ENCODE measurements at places on chromosomes 7 and 10.

- no peak for DNase-seq
These were observed 289.0 kb downstream of the TNS3 start for GRCh38 chr7:47292832-47293309.

GRCh38 chr10:132848951-132849545 lies 63.1 kb upstream of the NKX6-2 start:
- no peak for DNase-seq

DNA sequence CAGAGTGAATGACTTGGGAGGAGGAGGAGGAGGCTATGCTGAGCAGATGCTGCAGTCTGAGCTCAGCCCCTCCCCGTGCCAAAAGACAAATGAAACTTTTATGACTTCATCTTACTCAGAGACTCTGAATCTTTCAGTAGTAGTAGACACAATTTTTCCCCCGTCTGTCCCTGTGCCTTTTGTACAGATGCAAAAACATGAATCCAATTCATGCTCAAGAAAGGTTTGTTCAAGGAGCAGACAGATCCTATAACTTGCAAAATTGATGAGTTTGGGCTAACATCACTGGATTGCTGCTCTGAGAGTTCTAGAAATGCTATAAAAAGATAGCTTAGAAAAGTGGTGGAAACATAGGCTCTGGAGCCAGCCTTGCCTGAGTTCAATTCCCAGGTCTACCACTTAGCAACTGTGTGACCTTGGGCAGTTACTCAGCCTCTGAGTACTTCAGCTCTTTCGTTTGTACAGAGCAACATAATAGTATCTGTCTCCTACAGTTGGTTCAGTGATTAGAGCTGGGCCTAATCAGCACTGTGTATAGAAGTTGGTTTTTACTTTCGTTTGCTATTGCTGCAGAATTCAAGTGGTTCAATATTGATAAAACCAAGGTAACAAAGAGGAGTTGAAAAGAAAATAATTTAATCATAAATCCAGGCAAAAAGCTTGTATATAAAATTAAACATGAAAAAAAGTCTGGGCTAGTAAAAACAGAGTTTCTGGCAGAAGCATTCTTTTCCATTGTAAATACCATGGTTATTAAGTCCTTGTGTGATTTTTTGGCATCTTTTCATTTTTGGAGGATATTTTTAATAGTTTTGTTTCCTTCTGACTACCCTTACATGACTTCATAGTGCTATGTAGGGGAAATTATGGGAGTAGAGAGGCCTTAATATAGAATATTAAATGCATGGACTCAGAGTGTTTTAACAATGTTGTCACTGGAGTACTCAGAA lies 174.2 kb upstream of the ZNF32 start:
- no peak for DNase-seq

DNA sequence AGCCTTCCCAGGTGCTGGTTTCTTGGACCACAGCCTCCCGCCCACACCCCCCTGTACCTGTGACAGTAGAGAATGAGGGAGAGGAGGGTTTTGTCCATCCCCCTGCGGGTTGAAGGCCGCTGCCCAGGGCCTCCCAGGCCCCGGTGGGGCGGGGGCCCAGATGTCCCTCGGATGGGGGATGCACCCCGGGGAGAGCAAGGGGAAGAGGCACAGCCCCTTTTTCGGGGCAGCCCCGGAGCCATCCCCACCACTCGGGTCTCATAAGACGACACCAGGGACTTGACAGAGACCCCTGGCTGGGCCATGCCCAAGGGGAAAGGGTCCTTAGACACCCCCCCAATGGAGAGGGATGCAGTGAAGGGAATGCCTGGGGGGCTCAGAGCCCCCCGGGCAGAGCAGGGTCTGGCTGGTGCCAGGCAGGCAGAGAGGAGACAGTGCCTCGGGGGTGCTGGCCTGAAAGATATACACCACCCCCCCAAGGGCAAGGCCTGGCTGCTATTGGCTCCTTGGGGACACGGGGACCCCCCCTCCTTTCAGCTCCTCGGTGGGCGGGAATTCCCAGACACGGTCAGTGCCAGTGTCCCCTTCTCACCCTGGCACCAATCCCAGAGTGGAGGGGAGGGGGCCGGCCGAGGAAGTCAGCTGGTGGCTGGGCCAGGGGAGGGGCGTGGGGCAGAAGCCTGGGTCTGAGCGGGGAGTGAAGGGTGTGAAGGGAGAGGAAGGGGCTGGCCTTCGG lies 3.7 kb upstream of the SPACDR start:
- no peak for DNase-seq

DNA sequence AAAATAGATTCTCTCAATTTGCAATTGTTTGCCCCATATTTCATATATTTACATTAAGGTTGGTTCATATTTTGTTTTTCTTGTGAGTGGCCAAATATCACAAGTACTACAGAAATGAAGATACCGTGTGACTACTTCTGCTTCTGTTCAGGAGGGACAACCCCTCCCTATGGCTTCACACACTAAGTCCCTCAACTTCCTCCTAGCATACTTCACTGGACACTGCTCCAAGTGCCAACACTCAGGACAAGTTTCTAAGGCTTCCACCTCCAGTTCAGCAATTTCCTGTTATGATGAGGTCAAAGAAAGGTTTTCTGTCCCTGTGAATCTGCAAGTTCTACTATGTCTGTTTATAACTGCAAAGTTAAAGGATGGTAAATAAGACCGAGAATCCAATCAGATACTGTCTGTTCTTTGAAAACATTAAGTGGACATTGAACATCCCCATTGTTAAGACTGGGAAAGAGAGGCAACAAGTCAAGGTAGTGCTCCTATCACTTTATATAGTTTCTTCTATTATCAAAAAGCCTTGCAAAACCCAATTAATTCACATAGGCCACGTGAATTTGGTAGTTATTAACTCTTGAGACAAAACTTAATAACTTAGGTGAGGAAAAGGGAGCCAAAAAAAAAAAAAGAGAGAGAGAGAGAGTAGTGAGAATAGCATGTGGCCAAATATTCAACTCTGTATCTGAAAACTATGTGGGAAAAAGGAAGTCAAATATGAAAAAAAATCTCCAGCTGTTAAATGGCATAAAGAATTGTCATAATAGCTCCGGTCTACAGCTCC lies 81.3 kb upstream of the DKK1 start:
- DNase-seq: no peak

Measured in stimulated activated naive CD8-positive, alpha-beta T cell treated with anti-CD3 and anti-CD28 coated beads, Interleukin-15, Interleukin-2, amounts not matched to agents 100 U/mL and 50 U/mL, for 24 hours (primary cell).